Stimulated activated CD8-positive, alpha-beta memory T cell treated with anti-CD3 and anti-CD28 coated beads, Interleukin-2, amount 100 ng/mL, for 1 hour (primary cell): ENCODE measurements at places on chromosomes 2 and 18.

- no peak for DNase-seq
These were observed 198.8 kb downstream of the PDE1A start for GRCh38 chr2:182228073-182228473.

DNA sequence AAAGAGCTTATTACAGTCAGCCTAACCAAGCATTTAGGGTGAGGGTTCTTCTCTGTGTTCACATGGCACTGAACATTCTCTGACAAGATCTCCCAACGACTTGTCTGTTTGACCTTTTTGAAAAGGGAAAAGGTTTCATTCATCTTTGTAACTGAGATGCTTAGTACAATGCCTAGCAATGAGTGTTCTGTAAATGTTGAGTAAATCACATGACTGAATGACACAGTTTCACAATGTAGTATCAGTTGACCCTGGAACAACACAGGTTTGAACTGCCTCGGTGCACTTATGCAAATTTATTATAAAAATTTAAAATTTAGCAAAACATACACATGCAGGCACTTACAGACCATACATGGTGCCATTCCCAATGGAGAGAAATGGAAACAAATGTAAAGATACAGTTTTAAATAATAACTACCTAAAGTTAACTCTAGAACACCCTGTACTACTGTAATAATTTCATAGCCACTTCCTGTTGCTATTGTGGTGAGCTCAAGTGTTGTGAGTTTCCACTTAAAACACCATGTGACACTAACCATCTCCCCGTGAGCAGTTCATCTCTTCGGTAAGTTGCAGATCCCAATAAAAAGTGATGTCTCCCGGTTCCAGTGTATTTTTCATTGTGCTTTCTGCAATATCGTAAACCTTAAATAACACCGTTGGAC lies 34.1 kb upstream of the VWC2L start:
- no peak for DNase-seq

- DNase-seq, result no peak
These were observed 244.9 kb downstream of the ETAA1 start for GRCh38 chr2:67642046-67642382.

GRCh38 chr2:47029737-47030524 lies 114.3 kb upstream of the MCFD2 start:
- no peak for DNase-seq

DNA sequence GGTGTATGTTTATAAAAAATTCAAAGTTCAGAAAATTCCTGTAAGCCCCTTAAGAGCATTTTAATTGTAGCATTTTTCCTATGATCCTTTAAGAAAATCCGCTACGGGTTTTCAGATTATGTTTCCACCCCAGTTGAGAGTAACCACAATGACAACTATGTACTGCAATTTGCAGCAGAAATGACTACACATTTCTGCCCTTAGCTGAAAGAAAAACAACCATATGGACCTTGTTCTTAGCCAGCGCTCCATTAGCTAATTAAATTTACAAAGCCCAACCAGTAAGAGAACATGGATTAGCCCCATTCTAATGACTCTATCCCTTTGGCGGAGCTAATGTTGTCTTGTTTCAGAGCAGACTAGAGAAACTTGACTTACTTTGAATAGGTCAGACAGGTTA lies 247.6 kb downstream of the SLC8A1 start:
- DNase-seq, result no peak

- no peak for DNase-seq
These were observed 3.8 kb downstream of the LIPG start for GRCh38 chr18:49565612-49566011.

- no peak for DNase-seq
These were observed 134.9 kb upstream of the CNTNAP5 start for GRCh38 chr2:123890148-123890547.

DNA sequence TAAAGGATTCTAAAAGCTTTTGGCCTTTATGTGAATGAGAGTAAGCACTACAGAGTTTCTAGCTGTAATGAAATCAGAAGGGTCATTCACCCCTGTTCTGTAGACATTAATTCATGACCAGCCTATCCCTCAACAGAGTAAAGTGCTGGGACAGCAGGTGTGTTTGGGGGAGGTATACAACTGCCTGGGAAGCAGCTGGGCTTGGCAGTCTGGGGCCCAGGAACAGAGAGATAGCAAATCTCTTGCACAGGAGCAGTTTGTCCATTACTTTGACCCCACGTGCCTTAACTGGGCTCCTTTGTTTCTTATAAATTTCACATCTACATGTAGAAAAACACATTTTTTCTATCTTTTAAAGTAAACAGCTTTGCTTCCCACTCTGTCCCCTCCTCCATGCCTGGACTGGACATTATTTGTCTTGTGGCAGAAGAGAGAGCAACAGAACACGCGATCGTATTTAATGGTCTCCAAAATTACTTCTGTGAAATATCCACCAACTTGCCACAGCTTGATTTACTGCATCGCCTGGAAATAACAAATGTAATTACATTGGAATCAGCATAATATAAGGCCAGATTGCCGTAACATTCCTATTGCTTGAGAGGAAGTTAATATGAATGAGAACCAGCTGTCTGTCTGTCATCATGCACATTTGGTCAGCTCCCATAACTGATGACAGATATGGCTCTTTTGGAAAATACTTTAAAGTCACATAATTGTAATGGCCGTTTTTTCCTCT lies 263.8 kb downstream of the RBM43 start:
- no peak for DNase-seq

DNA sequence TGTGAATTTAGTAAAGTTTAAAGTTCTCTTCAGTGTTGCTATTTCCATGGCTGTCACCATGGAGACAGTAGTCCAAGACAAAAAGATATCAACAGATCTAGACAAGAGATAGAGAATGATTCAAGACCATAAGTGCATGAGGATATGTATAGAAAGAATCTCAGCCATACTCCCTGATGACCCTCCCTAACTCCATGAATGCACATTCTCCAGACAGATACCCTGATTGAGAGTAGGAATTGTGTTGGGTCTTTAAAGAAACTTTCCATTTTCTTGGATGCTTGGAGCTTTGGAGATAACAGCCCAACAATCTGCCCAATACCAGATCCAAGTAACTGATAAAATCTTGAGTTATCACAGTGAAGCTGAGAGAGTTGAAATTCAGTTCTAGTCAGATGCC lies 1601.2 kb upstream of the CELF4 start:
- no peak for DNase-seq

DNA sequence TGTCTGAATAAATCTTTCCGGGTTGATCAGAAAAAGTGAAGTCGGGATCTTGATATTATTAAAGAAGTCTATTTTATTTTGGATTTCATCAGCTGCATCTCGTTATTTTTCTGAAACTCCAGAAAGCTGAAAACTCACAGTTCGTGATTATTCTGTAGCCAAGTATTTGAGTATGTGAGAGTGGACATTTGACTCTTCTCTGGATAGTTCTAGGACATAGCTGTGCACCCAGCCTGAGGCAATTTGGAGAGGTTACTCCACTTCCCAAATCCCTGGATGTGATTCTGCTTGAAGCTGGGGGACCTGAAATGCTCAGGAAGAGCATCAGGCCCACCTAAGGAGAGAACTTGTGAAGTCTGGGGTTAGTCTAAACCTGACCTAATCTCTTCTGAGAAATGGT lies 117.6 kb upstream of the PID1 start:
- DNase-seq, result no peak

GRCh38 chr18:73461780-73462059 lies 593.9 kb upstream of the NETO1 start:
- no peak for DNase-seq

DNA sequence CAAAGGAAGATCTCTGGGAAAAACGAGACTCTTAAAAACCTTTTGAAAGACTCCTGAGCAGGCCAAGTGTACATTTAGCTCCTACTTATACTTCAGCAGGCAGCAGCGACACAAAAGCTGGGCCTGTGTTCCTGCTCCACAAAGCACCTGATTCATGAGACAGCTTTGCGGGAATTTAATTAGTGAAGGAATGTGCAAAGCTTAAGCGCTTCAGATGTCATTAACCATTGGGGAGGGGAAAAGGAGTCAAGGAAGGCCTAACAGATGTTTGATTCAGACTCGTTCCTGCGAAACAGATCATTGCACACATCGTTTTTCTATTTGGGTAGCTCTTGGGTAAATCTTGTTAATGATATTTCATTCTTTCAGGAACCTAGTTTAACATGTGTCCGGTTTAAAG lies 125.9 kb downstream of the MAIP1 start:
- no peak for DNase-seq

DNA sequence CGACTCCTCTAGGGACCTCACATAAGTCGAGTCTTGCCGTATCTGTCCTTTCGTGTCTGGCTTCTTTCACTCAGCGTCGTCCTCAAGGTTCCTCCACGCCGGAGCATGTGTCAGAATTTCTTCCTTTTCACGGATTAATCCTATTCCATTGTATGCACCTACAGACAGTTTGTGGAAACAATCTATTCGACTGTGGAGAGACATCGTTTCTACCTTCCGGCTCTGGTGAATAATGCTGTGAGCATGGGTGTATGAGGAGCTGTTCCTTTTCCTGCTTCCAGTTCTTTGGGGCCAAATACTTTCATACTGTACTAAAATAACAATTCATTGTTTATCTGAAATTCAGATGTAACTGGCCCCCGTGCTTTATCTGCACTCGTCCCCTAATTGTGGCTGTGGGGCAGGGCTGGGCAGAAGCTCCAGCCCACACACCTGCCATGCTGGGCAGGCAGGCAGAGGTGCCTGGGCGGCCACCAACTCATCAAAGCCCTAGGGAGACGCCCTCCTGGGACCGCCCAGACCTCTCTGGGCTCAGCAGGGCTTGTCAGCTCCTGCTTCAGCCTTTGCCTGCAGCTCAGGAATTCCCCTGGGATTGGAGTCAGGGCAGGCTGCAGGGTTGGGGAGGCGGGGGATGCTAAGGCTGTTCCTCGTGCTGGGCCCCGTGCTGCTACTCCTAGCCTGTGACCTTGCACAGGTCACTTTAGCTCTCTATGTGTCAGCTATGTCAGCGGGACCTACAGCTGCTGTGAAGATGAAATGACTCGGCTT lies 14.5 kb downstream of the GPC1 start:
- DNase-seq, result no peak

GRCh38 chr2:234931371-234931770 lies 20.4 kb upstream of the SH3BP4 start:
- no peak for DNase-seq

GRCh38 chr2:227006189-227006897 lies 157.7 kb downstream of the COL4A4 start:
- DNase-seq, result no peak

GRCh38 chr18:76452357-76452756 lies 42.7 kb downstream of the ZNF516 start:
- no peak for DNase-seq

- no peak for DNase-seq
These were observed 2.0 kb downstream of the NPC1 start for GRCh38 chr18:23584019-23584983.

DNA sequence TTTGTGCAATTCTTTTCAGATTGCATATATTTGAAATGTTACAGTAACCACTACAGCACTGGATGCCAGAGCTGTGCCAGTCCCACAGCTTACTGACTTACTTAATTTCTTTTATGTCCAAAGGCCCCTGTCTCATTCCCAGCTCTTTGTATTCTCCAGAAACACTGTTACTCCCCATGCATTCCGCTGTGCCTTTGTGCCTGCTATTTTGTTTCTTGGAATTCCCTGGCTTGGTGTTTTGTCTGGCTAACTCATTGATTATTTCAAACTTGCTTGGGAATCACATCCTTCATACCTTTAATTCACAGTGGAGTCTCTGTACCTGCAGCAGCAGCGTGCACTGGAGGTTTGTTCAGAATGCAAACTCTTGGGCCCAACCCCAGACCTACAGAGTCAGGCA lies 601.9 kb upstream of the DDX18 start:
- no peak for DNase-seq

DNA sequence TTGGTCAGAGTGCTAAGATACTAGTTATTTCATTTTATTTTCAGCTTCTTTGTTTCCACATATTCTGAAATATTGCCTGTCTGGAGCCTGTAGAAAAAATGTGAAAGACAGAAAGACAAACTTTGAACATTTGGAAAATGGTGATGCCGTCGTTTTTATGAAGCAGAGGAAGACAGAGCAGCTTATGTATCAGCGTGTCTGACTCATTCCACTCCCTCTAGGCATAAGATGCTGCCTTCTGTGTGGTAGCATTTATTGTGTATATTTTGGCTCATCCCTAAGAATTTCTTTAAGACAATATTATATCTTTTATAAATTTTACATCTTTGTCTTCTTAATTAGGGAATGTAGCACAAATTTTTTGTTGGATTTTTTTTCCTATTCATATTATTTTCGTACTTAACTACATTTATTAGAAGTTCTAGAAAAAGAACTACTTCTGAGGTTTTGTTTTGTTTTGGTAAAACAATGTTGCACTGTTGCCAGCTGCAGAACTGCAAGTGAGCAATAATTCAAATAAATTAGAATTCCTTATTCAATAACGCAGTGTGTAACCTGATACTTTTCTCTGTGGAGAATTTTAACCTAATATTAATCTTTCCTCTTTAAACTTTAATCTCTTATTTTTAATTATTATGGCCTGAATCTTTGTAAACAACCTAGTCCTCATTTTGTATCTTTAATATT lies 300.4 kb downstream of the ZNF407 start:
- no peak for DNase-seq

DNA sequence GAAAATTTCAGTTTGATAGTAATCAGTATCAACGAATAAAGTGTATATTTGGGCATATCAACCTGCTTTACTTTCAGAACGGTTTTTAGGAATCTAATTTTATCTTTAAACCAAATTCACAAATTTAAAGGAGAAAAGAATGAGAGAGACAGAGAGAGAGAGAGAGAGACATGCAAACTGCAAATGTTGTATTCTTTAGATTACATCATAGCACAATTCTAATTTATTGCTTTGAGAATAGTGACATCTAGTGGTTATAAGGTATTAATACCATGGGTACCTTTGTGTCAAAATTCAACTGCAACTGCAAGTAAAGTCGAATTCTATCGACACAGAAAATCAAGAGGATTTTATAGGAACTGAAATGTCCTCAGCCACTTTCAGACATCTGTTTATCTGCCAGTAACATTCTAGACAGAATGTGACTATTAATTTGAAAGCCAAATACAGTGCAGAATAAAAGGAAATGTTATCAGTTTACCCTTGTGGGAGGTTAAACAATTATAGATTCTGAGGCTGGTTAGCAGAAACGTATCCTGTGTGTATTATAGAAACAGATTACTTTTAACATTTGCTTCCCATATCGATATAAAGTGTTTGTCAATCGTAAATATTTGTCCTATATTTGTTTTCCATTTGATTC lies 529.8 kb upstream of the VRK2 start:
- no peak for DNase-seq

DNA sequence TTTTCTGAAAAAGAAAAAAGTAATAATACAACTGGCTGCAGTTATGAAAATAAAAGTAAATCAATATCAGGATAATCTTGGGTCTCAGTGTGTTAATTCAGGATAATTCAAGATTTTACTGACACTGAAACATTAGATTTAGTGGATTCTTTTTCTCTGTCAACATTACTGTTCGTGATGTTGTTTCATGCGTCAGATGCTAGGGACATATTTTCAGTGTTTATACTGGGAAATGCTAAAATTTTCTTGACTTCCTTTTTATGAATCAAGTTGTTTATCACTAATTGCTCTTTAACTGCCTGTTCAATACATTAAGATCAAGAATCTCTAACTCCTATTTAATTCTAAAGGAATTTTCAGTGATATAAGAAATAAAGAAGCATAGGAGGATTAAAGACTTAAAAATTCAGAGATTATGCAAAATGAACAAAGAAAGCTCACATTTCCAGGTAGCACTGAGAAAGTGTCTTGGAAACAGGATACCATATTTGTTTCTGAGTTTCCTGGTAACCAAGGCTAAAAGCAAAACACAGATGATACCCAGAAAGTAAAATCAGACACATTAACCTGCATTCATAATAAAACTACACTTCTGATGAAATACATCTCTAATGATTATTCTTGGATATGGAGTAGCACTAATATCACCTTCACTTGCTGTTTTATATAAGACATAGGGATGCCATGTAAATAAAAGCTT lies 174.0 kb downstream of the ARL4C start:
- DNase-seq, result no peak
